Glutamatergic neuron (in vitro differentiated cells): ENCODE measurements at places on chromosomes 5 and 9. TPM values are rescaled to one million over a fixed set of nuclear protein-coding genes. Genes with fewer than 3 reads are reported as not detected.

MORN5 gene
- not detected for total RNA-seq

PRDM9 gene
- not detected for total RNA-seq

IGIP gene
- total RNA-seq = 0.98 TPM

CDO1 gene
- total RNA-seq = 136 TPM

NEURL1B gene
- 11.4 TPM for total RNA-seq

LRRTM2 gene
- total RNA-seq = 28.9 TPM

FAM170A gene
- not detected for total RNA-seq
